ENCODE measurements at places on chromosomes 16 and 17.
A peak's percentile ranks its signal among the peaks of the same experiment; 100 is the strongest.

- no peak for DNase-seq
Observed at GRCh38 chr16:9334103-9334502, 242.7 kb downstream of the HAPSTR1 start.

DNA sequence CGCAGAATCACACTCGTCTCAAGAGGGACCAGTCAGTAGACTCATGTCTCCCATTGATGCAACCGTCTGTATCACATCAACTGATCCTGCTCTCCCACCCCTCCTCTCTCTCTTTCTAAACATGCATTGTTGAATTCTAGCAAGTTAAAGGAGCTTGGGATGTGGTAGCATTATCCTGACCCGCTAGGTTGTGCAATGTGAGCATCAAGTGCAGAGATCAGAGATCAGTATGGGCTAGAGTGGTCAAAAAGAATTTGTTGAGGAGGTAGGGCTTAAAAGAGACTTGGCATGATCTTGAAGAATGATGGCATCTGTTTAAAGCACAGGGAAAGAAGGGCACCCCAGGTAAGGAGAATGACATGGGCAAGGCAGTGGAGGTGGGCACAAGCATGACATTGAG, 38.7 kb downstream of the PRSS54 start:
- no peak for DNase-seq

GRCh38 chr16:54143934-54144571, 142.5 kb downstream of the IRX3 start:
- no peak for DNase-seq

GRCh38 chr17:6476810-6477179, 32.5 kb downstream of the PIMREG start:
- no peak for DNase-seq

DNA sequence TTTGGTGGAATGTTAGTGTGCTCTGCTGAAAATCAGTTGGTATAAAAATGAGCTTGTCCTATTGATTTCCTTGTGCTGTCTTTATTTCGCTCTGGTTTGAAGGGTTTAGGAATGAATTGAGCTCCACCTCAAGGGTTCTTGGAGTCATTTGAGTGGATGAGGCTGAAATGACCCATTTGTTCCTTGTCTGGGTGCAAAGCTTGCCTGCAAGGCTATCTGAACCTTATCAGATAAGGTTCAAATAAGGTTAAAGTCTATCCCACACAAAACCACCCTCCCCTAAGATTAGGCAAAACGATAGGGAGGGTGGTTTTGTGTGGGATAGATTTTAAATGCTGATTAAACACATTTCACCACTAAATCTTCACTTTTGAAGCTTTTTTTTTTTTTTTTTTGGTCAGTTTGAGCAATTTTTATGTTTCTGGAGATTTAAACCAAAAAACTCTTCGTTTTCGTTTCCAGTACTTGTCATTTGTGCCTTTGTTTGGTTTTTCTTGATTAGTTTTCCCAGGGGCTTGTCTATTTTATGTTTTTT, 62.7 kb downstream of the ARHGAP44 start:
- DNase-seq, result no peak

- no peak for DNase-seq
Observed at GRCh38 chr16:67884-68789, 4.3 kb downstream of the RHBDF1 start.

- DNase-seq, result no peak
Observed at GRCh38 chr16:75048054-75048453, 49.2 kb downstream of the ZNRF1 start.

- no peak for DNase-seq
Observed at GRCh38 chr16:16052916-16053315, 103.5 kb downstream of the ABCC1 start.

- no peak for DNase-seq
Observed at GRCh38 chr17:27751622-27752490, 48.5 kb downstream of the NOS2 start.

DNA sequence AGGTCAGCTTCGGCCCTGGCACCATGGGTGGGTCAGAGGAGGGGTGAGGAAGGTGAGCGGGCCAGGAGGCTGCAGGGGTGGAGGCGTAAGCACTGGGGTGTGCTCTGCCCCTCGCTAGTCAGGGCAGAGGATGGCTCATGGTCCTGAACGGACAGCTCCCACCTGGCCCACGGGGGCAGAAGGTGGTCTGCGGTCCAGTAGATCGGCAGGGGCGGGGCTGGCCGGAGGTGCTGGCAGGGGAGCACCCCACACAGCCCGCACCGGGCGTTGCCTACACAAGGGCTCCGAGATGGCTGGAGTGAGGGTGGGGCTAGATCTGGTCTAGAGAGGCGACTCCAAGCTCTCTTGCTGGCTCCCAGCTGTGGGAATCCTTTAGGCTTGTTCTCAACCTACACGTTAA, 8.2 kb downstream of the NPTX1 start:
- DNase-seq, result no peak

DNA sequence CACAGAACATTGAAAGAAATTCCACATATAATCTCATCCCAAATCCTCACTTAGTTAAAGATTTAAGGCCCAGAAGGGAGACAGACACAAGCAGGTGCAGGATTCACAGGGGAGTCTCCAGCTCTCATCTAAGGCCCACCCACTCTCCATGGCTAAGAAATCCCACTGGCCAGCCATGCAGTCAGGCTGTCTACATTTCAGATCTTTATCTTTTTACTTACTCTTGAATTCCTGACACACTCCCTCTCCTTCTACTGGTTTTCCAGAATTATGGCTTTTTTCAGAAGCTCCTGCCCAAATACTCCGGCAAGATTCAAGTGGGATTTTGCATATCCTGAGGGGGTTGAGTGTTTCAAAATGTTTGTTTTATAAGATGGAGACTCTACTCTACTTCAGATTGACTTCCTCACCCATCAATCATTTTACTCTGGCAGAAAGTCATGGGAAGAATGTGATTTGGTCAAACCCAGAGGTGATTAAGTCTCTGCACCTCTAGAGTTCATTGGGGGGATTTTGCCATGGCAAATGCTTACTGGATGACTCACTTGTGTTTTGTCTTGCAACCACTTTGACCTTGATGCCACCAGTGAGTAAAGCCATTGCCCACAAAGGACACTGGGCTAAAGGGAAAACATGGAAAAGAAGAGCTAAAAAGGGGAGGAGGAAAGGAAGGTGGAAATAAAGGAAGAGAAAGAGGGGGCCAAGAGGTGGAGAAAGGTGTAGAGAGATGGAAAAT, 688.8 kb upstream of the SALL1 start:
- DNase-seq, result no peak

GRCh38 chr17:7572338-7572587, 7.2 kb upstream of the CD68 start:
- DNase-seq, result no peak

DNA sequence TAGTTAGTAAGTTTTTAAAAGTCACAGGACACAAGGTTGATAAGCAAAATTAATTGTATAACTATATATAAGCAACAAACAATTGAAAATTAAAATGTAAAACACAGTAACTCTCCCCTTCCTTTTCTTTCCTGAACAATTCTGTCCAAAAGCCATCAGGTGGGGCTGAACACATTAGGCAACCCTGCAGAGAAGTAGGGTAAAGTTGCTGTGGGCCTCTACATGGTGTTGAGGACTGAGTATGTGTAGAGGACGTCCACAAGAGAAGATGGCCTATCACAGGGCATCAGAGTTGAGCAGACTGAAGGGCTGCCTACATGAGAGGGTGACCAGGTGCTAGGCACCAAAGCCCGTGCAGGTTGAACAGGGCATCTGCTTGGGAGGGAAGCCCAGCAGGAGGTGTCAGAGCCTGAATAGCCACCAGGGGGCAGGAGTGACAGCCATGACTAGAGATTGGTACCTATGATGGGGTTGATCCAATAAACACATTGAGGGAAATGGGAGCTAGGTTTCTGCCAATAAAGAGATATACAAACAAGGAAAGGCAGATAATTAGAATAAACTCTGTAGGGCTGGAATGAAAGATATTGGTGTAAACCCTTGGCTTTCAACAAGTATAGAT, 415.1 kb downstream of the NPIPA8 start:
- DNase-seq, result peak; percentile 50

GRCh38 chr16:79466111-79466510, 134.4 kb downstream of the MAF start:
- no peak for DNase-seq

DNA sequence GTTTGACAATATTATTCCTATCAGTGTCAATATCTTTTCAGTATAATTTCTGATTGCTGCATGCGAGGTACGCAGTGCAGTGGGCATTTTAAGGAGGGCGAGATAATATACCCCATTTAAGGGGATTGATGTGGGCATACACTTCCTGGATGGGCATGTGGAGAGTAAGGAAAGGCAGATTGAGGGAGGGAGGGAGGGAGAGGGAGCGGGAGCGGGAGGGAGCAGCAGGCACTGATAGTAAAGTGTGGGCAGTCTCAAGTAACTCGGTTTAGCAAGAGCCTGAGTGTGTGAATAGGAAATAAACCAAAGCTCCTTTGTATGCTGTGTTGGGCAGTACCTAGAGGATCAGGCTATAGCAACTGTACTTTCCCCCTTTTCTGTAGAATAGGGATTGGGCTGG, 5.1 kb downstream of the BPTF start:
- no peak for DNase-seq

DNA sequence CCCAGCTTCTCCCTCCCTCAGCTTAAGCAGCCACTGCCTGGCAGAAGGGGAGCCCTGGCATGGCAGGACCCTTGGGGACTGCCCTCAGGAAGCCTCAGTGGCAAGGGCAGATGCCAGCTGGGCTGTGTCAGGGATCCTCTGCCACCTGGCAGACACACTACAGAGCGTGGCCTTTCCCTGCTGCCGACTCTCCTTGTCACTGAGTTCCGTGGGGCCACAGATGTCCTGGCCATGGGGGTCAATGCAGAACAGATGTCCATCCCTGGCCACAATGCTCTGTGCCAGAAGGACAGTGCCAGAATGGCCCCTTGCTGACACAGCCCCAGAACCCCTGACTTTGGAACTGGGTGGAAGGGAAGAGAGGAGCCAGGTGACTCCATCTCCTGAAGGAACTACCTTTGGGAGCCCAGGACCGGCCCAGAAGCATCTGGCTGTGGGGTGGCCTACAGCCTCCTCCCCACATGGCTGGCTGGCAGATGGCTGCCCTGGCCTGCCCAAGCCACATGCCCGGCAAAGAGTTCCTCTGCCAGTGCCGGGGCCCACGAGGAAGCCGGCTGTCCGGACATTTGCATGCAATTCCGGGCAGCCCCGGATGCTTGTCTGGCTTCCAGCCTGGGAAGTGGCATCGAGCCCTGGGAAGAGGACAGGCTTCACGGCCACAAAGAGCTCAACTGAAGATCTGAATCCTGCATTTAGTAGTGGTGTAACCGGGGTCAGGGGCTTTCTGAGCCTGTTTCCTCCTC, 24.1 kb downstream of the NPTX1 start:
- no peak for DNase-seq

DNA sequence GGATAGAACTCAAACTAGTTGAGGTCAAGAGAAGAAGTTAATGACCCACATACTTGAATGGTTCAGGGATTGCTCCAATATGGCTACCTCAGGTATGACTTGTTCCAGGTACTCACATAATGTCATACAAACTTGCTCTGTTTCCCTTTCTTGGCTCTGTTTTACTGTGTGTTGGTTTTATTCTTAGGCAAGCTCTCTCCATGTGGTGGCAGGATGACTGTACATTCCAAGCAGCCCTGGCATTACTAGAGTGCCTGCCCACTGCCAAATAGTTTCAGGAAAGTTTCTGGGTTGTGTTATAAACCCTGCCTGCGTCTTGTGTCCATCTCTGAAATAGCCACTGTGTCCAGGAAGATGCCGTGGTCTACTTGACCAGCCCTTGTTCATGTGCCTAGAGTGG, 476.8 kb downstream of the SHISA9 start:
- DNase-seq, result no peak

DNA sequence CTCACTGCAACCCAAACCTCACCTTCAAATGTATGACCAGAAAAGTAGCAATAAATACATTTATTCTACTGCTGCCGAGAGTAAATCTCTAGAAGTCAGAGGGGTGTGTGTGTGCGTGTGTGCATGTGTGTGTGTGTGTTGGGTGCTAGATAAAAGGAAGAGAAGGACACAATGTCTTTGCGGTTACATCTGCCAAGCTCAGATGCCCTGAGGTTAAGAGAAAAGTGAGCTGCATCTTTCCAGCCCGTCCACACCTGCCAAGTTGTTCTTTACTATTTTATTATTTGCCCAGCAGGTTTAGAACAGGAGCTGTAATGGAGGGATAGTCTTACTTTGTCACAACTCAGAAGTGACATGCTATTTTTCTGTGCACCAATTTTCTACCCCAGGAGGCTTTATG, 54.5 kb upstream of the ANKFN1 start:
- no peak for DNase-seq

Data from CD4-positive, CD25-positive, alpha-beta regulatory T cell (primary cell).